ENCODE measurements at places on chromosomes 6 and 20.

GRCh38 chr6:148965287-148965686 lies 218.5 kb downstream of the UST start:
- no peaks in the 10 kb centered on the region for H3K27me3 ChIP-seq
- H3K27ac ChIP-seq = no peak overlapping the region
- DNase-seq = no peak
- no peak overlapping the region for H3K4me3 ChIP-seq
- no peaks in the 10 kb centered on the region for H3K36me3 ChIP-seq
- H3K4me1 ChIP-seq = peaks cover 18% of the 10 kb centered on the region

DNA sequence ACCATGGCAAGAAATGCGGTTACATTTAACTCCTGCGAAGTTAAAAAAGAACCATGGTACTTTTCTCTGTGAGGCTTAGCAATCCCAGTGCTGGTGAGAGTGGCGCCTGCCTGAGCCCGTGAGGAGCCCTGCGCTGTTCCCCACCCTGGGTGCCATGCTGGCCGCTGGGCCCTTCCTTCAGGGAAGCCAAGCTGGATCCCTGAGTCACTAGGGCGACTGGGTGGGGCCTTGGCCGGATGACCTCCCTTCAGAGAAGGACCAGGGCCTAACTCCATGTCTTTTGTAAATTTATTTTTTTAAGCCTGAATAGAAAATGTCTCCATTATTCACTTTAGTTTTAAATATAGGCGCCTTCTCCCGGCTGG lies 209.1 kb downstream of the ERMARD start:
- H3K4me3 ChIP-seq = no peak overlapping the region
- no peaks in the 10 kb centered on the region for H3K4me1 ChIP-seq
- no peaks in the 10 kb centered on the region for H3K27me3 ChIP-seq
- H3K27ac ChIP-seq = no peak overlapping the region

DNA sequence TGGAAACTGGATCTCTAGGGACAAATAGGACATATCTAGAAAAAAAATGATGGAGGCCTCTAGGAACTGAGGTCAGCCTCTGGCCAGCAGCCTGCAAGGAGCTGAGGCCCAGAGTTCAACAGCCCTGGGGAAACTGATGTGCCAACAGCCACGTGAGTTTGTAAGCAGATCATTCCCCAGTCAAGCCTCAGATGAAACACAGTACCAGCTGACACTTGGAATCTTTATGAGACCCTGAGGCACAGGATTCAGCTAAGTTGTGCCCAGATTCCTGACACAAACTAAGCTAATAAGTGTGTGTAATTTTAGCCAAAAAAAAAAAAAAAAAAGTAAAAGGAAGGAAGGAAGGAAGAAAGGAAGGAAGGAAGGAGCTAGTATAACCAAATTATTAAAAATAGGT lies 1059.8 kb upstream of the MAP3K7 start:
- no peaks in the 10 kb centered on the region for H3K27me3 ChIP-seq
- no peaks in the 10 kb centered on the region for H3K4me1 ChIP-seq
- no peak overlapping the region for H3K4me3 ChIP-seq
- no peak for DNase-seq
- H3K36me3 ChIP-seq = no peaks in the 10 kb centered on the region

- peaks cover 1% of the 10 kb centered on the region for H3K27me3 ChIP-seq
- H3K36me3 ChIP-seq = 0 out of 2 replicates have a peak, but pooled peaks cover 3% of the 10 kb centered on the region
- H3K27ac ChIP-seq = no peak overlapping the region
- H3K4me1 ChIP-seq = no peaks in the 10 kb centered on the region
- DNase-seq = no peak
These were observed 29.1 kb downstream of the SLC13A3 start for GRCh38 chr20:46622165-46622564.

DNA sequence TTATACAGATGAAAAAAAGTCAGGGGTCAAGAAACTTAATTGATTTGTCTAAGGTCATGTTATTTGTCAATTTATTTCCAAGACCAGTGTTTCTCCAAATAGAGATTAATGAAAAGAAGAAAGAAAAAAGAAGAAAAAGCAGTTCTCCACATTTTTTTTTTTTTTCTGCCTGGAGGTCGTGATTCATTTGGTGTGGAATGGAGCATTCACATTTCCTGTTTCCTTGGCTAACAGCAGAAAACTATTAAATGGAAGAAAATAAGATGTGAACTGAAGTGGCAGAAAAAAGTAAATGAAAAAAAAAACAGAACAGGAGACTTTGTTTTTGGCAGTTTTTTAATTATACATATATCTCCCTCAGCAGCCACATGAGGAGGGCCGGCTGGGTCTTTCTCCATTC lies 470.8 kb upstream of the ZNF337 start:
- peak overlapping the region; percentile 98 for H3K27ac ChIP-seq
- H3K36me3 ChIP-seq = no peaks in the 10 kb centered on the region
- peaks cover 97% of the 10 kb centered on the region for H3K4me1 ChIP-seq
- H3K27me3 ChIP-seq = no peaks in the 10 kb centered on the region
- peak; percentile 42 for DNase-seq
